ENCODE measurements at places on chromosomes 16 and 17.

DNA sequence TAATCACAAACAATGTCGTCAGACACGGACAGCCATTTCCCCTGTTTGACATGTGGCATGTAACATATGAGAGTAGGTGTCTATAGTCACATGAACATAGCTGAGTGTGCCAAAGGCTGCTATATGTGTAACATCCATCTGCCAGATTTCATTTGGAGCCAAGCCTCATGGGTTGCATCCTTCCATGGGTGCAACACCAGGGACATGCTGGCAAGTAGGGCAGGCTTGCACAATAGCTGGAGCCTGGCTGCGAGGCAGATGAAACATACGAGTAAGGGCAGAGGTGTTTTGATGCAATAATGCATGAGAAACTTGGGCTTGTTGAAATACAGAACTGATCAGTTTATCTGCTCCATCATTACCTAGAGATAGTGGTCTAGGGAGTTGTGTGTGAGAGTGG is 9.0 kb upstream of the ZNF689 start:
- no peak for DNase-seq

DNA sequence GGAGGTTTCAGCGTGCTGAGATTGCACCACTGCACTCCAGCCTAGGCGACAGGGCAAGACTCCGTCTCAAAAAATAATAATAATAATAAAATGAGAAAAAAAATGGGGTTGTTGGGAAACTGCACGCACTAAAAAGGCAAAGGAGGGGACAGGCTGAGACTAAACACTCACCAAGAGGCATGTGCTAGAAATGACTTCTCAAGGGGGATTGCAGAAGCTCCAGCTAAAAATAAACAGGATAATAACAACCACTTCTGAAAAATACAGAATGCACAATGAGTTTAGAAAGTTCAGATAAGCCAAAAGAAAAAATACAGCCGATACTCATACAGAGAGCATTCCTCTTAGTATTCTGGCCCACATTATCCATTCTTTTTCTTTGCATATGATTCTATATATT is 15.1 kb upstream of the TIMP2 start:
- DNase-seq = no peak

DNA sequence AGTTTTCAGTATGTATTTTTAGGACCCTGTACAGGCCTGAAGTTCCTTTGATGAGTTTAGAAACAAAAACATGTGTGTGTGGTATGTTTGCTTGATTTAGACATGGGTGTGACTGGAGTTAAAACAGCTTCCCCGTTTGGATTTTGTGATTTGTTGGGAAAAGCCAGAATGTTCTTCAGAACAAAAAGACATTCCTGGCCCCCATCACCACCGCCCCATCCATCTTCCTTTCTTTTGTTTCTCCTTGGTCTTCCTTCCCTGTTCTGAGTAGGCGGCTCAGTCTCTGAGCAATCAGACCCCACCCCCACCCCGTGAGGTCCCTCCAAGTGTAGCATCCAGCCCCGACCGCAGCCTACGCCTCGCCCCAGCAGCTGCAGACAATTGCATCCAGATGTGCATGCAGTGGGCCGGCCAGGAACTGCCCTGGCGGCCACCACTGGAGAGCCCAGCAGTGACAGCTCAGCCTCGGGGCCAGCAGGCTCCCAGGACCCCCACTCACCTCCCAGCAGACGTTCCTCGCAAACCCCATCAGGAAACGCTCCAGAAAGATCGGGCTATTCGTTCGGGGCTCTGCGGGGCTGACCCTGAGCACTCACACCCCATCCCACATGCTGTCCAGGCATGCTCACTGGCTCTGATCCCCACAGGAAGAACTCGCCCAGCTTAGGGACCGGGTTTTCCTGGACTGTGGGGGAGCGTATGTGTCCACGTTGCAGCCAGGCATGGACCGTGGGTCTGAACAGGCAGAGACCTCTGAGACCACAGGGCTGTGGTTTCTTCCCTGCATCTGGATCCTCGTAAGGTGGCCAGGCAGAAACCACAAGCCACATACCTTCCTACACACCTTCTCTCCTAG is 99.8 kb upstream of the CDH5 start:
- no peak for DNase-seq

GRCh38 chr16:3383045-3383448 is 17.8 kb downstream of the ZSCAN32 start:
- no peak for DNase-seq

GRCh38 chr16:65002265-65002664 is 119.6 kb downstream of the CDH11 start:
- DNase-seq = no peak

GRCh38 chr17:78089576-78090281 is 38.8 kb downstream of the TMC6 start:
- DNase-seq = no peak

GRCh38 chr17:71004413-71004812 is 835.1 kb downstream of the KCNJ2 start:
- DNase-seq = no peak

- DNase-seq = no peak
Observed at GRCh38 chr17:9036336-9036735, 15.0 kb downstream of the NTN1 start.

- no peak for DNase-seq
Observed at GRCh38 chr17:36136036-36136435, 32.4 kb downstream of the CCL4 start.

DNA sequence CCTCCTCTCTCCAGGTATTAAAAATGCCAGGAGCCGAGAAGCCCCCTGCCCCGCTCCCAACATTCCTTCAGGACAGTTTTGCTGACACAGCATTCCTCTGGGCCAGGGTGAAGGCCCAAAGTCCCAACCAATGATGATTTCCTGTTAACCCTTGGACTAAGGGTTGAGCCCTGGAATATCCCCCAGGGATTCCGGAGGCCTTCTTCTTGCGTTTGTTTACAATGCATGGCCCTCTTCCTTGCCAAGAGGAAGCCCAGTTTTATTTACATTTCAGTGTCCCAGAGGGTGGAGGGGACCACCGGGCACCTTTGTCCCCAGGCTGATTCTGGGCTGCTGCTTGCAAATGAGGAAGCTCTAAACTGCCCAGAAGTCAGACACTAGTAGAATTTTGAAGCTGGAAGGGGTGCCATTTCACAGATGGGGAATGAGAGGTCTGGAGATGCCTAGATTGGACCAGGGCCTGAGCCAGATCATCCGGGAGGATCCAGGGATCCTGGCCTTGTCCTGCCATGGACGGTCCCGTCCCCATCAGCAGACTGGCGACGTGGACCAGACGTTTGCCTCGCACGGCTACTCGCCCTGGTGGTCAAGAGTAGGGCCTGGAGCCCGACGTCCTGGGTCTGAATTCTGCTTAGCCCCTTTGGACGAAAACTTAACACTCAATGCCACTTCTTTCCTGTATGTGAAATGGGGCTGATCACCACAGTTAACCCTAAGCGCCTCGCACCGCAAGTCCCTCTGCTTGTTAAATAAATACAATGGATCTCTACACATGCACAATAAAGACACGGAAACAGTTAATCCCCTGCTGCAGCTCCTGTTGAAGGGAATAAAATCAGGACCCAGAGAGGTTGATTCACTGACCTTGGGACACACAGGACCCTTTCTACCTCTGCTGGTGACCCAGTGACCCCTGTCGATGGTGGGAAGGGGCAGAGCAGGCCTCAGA is 55.6 kb upstream of the CIBAR2 start:
- no peak for DNase-seq

- DNase-seq = no peak
Observed at GRCh38 chr17:49180998-49181635, 29.3 kb downstream of the GNGT2 start.

DNA sequence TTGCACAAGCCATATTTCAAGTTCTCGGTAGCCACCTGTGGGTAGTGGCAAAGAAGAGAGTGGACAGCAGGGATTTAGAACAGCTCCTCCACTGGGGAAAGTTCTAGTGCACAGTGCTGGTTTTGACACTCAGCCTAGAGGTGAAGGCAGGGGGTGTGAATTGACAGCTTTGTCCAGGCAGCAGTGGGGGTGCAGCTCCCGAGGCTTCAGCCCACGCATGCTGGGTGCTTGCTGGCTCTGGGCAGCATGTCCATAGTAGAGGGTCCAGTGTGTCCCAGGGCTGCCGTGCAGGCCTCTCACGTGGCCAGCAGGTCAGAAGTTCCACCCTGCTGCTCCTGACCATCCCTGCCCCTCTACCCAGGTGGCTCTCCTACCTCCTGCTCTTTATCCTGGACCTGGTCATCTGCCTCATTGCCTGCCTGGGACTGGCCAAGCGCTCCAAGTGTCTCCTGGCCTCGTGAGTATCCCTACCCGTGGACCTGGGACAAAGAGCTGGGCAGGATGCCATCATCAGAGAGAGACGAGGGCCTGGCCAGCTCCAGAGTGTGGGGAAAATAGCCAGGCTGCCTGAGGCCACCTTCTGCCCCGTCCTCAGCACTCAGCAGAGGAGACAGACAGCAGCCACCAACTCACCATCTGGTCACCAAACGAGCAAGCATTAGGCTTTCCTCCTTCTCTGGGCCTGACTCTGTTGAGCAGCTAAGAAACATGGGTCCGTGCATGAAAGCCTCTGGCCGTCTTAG is 29.8 kb downstream of the TTYH2 start:
- DNase-seq = no peak
